Melanocyte of skin (primary cell): ENCODE measurements at places on chromosomes 12 and 14. TPM values are rescaled to one million over a fixed set of nuclear protein-coding genes. Genes with fewer than 3 reads are reported as not detected.

The HECTD4 gene
- total RNA-seq: 26.8 and 32.7 TPM in 2 replicates

The KRT7 gene
- total RNA-seq: under 0.01 and 6.2 TPM in 2 replicates

The OASL gene
- total RNA-seq: 16.0 and 78.1 TPM in 2 replicates

The SLC10A1 gene
- total RNA-seq: not detected in 2 replicates

The RAD51AP1 gene
- total RNA-seq: 27.6 and 31.0 TPM in 2 replicates

The BTBD7 gene
- total RNA-seq: 14.7 and 19.0 TPM in 2 replicates

The IL26 gene
- not detected in 2 replicates for total RNA-seq

The HOXC10 gene
- total RNA-seq: not detected in 2 replicates

The CD163L1 gene
- total RNA-seq: 0.36 TPM in 1 of 2 replicates, not detected in the other

The HCAR2 gene
- total RNA-seq: under 0.01 TPM in 1 of 2 replicates, not detected in the other

The EPYC gene
- not detected in 2 replicates for total RNA-seq

The TPH2 gene
- not detected in 2 replicates for total RNA-seq

The PTPRO gene
- not detected in 2 replicates for total RNA-seq

The CELA1 gene
- total RNA-seq: not detected in 2 replicates

The OTUB2 gene
- total RNA-seq: 2.4 and 4.4 TPM in 2 replicates

The C12orf56 gene
- total RNA-seq: not detected in 2 replicates

The JPH4 gene
- 0.33 TPM in 1 of 2 replicates, not detected in the other for total RNA-seq

The B4GALNT1 gene
- total RNA-seq: 1.9 and 4.7 TPM in 2 replicates

The HCAR1 gene
- total RNA-seq: under 0.01 and 0.73 TPM in 2 replicates

The DBX2 gene
- total RNA-seq: not detected in 2 replicates

The TSPAN19 gene
- total RNA-seq: 0.34 and 0.73 TPM in 2 replicates

The TRMT61A gene
- 7.2 and 9.1 TPM in 2 replicates for total RNA-seq

The MGST1 gene
- total RNA-seq: 165 and 285 TPM in 2 replicates

The SLC4A8 gene
- total RNA-seq: 0.33 TPM in 1 of 2 replicates, not detected in the other

The DCD gene
- not detected in 2 replicates for total RNA-seq

The KRT82 gene
- not detected in 2 replicates for total RNA-seq

The CNTN1 gene
- total RNA-seq: 2.3 and 3.5 TPM in 2 replicates

The RASAL1 gene
- total RNA-seq: under 0.01 TPM in 1 of 2 replicates, not detected in the other

The NPFF gene
- not detected in 2 replicates for total RNA-seq

The MMAB gene
- 50.2 and 68.0 TPM in 2 replicates for total RNA-seq

The WIF1 gene
- not detected in 2 replicates for total RNA-seq

The TBX3 gene
- total RNA-seq: 0.67 and 1.4 TPM in 2 replicates

The TOMM20L gene
- not detected in 2 replicates for total RNA-seq

The AQP5 gene
- total RNA-seq: not detected in 2 replicates
